ENCODE measurements at places on chromosomes 6 and 20.
A peak's percentile ranks its signal among the peaks of the same experiment; 100 is the strongest.

GRCh38 chr6:145758113-145758512, 22.8 kb upstream of the EPM2A start:
- no peak for DNase-seq

GRCh38 chr20:63635431-63636141, 8.7 kb upstream of the GMEB2 start:
- DNase-seq, result no peak

- no peak for DNase-seq
Measured at GRCh38 chr6:106764353-106764980, 135.1 kb downstream of the QRSL1 start.

DNA sequence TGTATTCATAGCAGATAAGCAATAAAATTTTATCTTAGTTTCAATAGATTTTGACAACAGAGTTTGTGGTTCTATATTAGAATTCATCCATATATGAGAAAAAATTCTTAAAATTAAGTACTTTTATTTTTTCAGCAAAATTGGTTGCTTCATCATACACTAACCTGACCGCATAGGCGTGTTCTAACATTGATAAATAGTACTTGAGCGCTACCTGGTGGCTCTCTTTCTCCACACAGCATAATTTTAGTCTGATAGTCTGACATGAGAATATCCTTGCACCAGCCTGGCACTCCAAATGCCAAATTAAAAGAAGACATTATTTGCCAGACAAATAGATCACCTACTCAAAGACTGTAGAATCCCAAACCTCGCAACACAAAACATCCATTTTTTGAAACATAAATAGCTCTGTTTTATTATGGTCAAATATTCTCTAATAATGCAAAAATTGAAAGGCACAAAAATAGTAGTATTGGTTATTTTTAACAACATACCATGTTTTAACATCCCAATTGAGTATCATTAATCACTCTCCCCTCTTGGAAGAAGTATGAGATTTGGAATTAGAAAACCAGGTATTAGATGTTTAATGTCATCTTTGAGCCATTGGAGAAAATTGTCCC, 33.0 kb upstream of the FILIP1 start:
- DNase-seq, result peak; percentile 69

GRCh38 chr20:49699200-49699992, 14.3 kb downstream of the B4GALT5 start:
- no peak for DNase-seq

GRCh38 chr6:108235127-108235526, 25.7 kb downstream of the SNX3 start:
- DNase-seq, result no peak

GRCh38 chr20:21713901-21714296, 8.4 kb downstream of the PAX1 start:
- DNase-seq, result no peak

GRCh38 chr6:35151466-35151865, 10.3 kb upstream of the TCP11 start:
- DNase-seq, result no peak

- no peak for DNase-seq
Measured at GRCh38 chr6:10685092-10685915, 9.1 kb downstream of the C6orf52 start.

DNA sequence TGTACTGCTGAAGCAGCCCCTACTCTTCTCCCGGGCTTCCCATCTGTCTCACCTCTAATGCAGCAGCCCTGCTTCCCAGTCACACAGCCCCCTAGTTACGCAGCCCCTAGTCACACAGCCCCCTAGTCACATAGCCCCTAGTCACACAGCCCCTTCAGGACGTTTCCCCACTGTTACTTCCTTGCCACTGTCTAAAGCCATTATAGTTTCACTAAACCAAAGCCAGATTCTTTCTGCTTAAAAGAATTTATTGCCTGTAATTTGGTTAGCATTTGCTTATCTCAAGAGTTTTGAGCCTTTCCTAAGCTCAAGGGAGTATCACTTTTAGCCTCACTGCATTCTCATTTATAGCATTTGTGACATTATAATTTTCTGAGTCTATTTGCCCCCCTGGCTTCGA, 127.9 kb downstream of the LMBRD1 start:
- no peak for DNase-seq

GRCh38 chr6:54188846-54189245, 77.6 kb downstream of the MLIP start:
- no peak for DNase-seq

DNA sequence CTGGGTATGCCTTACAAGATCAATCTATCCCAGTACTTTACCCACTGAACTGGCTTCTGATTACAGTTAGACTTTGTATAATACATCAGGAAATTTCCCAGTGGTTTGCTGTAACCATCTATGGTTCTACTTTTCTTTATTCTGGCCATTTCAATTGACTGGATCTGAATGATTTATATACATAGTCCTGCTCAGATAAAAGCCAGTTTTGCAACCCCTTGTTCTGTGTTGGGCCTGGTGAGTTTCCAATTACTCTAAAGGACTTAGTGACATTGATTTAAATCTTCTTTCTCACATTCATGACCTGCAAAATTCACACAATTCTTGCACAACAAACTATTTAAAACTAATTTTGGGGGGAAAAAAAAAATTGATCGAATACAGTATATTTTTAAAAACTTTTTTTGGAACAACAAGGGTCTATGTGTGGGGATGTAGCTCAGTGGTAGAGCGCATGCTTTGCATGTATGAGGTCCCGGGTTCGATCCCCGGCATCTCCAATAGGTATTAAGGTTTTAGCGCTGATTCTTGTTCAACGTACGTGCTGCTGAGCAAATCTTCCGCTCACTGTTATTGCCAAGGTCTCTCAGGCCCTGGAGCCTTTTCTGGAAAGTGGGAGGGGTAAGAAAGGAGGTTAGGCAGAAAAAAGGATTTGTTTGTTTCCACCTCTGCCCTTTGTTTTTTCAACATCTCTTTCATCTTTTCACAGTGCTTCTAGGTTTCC, 117.5 kb downstream of the GPX5 start:
- peak; percentile 40 for DNase-seq

- DNase-seq, result no peak
Measured at GRCh38 chr20:25247518-25247955, 348 bp upstream of the PYGB start.

GRCh38 chr20:18176318-18176785, 38.7 kb downstream of the KAT14 start:
- DNase-seq, result no peak

DNA sequence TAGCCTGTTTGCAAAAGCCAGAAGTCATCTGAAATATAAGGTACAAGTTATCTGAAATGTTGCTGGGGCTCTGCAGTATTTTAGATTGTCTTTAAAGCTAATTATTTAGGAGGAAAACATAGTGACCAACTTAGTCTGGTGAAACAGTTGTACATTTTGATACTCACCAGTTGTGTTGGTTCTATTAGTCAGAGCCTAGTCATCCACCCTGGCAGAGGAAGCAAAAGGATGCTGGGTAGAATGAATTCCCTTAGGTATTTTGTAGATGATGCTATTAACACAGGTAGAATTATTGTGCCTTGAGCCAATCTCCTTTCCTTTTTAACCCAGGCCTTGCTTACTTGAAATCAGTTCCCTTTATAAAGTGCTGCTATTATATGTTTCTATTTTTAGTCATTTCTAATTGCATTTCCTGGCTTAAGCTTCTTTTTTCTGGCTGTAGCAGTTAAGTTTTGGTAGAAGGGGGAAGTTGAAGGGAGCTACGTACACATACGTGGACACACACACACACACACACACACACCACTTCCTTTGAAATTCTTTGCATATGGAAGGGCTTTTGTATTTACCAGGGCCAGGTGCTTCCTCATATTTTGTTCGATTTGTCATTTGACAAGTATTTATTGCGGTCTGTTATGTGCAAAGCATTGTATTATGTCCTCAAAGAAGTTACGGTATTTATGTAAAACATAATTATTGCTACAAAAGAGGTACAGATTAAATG, 82.4 kb downstream of the RTN4IP1 start:
- no peak for DNase-seq

DNA sequence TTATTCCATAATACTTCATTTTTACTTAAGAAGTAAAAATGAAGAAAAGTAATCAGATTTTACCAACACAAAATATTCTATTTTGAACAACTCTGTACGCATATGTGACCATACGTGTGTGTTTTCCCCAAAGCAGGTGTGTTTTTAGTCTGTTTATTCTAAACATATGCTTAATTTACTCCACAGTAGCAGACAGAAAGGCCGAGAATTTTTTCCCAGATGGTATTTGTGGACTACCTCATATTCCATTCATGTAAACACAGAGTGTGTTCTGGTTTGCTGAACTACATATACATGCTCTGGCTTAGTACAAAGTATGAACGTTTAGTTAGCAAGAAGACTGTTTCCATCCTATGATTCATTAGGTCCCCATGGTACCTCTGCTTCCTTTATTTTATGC, 233.3 kb upstream of the RUNX2 start:
- DNase-seq, result no peak

- DNase-seq, result no peak
Measured at GRCh38 chr20:43271980-43272379, 82.3 kb upstream of the PTPRT start.

DNA sequence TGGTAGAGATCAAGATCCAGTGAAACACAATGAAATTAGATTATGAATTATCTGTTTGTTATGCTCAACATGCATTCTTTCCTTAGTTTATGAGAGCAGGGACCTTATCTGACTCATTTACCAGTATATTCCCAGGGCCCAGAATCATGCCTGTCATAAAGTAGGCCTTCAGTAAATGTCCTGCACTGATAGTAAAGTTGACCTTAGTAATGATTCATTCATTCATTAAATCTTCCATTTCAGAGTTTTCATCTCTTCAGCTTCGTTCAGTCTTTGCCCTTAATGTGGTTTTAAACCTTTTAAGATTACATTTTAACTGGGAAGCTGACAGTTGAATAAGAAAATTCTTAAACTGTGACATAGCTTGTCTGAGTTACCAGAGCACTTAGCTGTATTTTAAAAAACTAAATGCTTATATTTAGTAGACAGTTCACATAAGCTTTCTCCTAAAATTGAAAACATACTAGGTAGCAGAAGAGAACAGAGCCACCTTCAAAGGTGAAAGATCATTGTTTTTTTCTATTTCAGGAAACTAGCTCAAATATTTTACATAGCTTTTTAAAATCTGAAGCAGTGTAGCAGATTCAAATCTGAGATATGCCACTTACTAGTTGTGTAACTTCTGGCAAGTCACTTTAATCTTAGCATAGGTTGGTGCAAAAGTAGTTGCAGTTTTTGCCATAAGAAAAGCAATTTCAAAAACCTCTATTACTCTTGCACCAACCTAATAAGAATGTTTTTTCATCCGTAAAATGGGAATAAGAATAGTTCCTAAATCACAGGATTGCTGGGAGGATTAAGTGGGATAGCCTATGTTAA, 41.4 kb downstream of the MCM8 start:
- no peak for DNase-seq

DNA sequence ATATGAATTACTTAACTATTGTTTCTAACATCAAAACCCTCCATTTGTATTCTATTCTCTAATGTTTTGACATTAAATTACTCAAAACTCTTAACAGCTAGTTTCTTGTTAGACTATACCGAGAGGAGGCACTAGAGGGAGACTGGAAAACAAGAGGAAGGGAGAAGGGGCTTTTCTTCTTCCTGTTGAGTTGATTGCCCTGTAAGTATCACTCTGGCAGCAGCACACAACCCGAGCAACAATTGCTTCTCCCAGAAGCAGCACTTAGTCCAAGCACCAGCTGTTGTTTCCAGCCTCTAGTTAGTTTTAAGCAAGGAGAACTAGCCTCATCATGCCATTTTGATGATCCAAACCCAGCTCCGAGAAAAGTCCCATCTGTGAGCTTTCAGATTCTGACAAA, 603.8 kb downstream of the PRKN start:
- no peak for DNase-seq

GRCh38 chr6:116624036-116624805, 7.9 kb downstream of the RSPH4A start:
- no peak for DNase-seq

GRCh38 chr6:22334778-22335177, 37.9 kb upstream of the PRL start:
- DNase-seq, result no peak

GRCh38 chr6:144302701-144303372, 17.7 kb downstream of the UTRN start:
- DNase-seq, result no peak

GRCh38 chr6:96212066-96212465, 196.3 kb downstream of the FUT9 start:
- DNase-seq, result no peak

- DNase-seq, result no peak
Measured at GRCh38 chr20:48238781-48239180, 453.5 kb upstream of the SULF2 start.

- no peak for DNase-seq
Measured at GRCh38 chr6:155261111-155261900, 2.5 kb upstream of the CLDN20 start.

GRCh38 chr6:6575143-6575542, 13.4 kb upstream of the LY86 start:
- DNase-seq, result no peak

GRCh38 chr20:41716436-41716835, 98.3 kb upstream of the CHD6 start:
- DNase-seq, result no peak

DNA sequence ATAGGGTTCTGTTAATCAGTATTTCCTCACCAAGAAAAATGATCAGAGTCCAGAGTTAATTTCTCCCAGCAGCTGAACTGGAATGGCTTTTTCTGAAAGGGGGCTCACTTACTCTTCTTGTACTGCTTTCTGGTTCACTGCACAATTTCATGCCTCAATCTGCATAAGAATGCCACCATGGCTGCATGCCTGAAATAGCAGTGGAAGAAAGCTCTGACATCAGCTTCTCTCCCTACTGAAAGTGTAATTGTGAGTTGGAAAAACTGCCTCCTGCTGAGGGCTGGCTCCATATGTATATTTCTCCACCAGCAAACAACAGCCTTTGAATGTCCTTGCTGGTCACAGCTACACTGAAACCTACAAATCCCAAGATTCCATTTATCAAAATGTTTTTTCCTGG, 1027.2 kb upstream of the GJE1 start:
- DNase-seq, result no peak

- DNase-seq, result no peak
Measured at GRCh38 chr6:28251661-28252008, 434 bp downstream of the ZKSCAN4 start.

- no peak for DNase-seq
Measured at GRCh38 chr20:52975803-52976531, 3.8 kb downstream of the TSHZ2 start.

- no peak for DNase-seq
Measured at GRCh38 chr20:11677836-11678235, 239.9 kb upstream of the BTBD3 start.
